ENCODE measurements at places on chromosomes 3 and 15. TPM values are rescaled to one million over a fixed set of nuclear protein-coding genes. Genes with fewer than 3 reads are reported as not detected.

DNA sequence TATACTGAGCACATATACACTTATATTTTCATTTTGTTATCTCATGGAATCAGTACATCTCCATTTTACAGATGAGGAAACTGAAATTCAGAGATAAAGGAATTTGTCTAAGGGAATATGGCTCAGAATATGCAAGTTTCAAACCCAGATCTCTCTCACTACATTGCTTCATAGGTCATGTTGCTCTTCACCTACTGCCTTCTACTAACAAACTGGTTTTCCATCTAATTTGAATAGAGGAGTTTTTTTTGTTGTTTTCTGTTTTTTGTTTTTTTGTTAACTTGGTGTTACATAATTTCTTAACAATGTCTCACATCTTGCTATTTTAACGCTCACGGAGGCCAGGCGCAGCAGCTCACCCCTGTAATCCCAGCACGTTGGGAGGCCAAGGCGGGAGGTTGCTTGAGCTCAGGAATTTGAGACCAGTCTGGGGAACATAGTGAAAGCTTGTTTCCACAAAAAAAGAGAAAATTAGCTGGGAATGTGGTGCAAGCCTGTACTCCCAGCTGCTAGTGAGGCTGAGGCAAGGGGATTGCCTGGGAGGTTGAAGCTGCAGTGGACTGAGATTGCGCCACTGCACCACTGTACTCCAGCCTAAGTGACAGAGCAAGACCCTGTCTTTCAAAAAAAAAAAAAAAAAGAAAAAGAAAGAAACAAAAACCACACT is 37.0 kb downstream of the FMN1 start:
- no peak for DNase-seq

GRCh38 chr3:14823910-14824629 is 5.3 kb downstream of the FGD5 start:
- no peak for DNase-seq

The UBR1 gene
- 39.1 TPM for total RNA-seq

The SLC9C1 gene
- 1.4 TPM for total RNA-seq

The AADACL2 gene
- total RNA-seq = 1.2 TPM

The SIDT1 gene
- total RNA-seq = 2.1 TPM

The APOD gene
- total RNA-seq = 388 TPM

The SHC4 gene
- total RNA-seq = 6.2 TPM

Data from posterior vena cava (tissue), 2 donors.